ENCODE measurements at places on chromosomes 3 and 15. TPM values are rescaled to one million over a fixed set of nuclear protein-coding genes. Genes with fewer than 3 reads are reported as not detected.

- no peak for DNase-seq
Observed at GRCh38 chr3:41041462-41041861, 157.8 kb upstream of the CTNNB1 start.

DNA sequence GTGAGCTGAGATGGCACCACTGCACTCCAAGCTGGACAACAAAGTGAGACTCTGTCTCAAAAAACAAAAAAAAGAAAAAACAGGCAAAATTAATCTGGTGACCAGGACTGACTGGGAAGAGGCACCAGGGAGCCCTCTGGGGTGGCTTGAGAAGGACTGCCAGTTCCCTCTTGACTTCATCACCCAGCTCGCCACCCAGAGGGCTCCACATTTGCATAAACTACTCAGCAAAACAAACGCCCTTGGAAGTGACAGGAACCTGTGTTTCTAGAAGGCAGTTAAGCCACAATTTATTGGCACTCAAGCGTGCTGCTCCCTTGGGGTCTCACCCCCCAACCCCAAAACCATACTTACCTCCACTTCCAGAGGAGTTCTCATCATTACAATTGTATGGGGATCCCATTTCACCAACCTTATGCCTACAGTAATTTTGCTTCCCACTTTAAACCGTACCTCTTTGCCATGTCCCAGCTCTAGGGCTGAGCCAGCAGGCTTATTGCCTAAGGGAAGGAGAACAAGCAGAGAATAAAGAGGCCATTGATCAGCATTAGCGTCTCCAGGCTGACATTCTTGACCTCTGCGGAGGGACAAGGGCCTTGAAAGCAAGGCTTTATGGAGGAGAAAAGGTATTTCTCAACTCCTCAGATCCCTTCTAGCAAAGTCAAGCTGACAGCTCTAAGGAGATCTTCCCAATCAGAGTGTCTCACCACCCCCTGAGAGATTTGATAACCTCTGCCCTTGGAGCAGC, 357.4 kb downstream of the SHQ1 start:
- no peak for DNase-seq

DNA sequence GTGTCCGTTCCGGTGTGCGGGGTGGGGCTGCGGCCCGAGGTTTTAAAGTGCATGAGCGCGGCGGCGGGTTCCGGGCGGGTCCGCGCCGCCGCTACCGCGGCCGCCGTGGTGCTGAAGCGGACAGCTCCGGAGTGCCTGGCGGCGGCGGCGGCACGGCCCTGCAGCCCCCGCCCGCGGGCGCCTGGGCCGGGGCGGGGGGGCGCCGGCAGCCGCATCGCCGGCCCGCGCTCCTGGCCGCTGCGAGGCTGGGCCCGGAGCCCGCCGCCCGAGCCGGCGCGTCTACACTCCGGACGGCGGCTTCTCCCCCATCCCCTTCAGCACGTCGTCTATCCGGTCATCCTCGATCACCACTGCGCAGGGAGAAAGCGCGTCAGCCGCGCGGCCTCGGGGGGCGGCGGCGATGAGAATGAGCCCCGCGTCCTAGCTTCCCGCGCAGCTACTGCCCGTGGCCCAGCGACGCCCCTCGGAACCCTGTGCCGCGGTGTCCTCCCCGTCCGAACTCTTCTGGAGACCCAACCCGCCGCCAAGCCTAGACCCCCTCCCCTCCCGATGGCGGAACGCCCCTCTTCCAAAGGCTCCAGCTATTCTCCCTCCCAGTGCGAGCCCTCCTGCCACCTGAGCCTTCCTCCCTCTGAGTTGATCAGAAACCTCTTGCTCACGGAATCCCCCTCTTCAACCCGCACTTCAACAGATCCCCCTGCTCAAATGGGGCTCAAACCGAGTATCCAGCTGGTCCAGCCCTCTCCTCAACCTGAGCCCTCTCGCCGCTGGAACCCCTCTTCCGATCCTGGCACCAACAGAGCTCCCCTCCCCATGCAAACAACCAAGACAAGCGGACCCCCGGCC, 1.3 kb downstream of the CAMK2N2 start:
- peak; percentile 83 for DNase-seq

The LSAMP gene
- total RNA-seq, result 11.9 TPM

All from posterior vena cava (tissue), 2 donors.